ENCODE measurements at places on chromosomes 7 and 10.

GRCh38 chr10:78004215-78005026, 24.9 kb downstream of the POLR3A start:
- DNase-seq, result no peak

GRCh38 chr10:110686949-110687348, 42.8 kb downstream of the RBM20 start:
- DNase-seq, result no peak

DNA sequence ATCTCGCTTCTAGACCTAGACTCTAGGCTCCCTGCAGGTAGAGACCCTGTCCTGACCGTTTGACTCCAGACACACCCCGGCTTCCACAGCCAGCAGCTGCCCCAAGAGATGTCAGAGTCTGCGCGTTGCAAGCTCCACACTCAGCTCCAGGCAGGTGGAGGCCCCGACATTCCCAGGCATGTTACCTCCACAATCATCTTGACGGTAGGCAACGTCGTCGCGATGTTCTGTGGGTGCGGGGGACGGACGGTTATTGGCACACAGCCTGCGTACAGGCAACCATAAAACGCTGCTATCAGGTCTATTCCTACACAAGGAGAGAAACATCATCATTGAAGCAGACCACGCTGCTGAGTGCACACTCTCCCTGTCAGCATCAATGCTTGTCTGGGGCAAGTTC, 213.2 kb downstream of the ZMYND11 start:
- no peak for DNase-seq

DNA sequence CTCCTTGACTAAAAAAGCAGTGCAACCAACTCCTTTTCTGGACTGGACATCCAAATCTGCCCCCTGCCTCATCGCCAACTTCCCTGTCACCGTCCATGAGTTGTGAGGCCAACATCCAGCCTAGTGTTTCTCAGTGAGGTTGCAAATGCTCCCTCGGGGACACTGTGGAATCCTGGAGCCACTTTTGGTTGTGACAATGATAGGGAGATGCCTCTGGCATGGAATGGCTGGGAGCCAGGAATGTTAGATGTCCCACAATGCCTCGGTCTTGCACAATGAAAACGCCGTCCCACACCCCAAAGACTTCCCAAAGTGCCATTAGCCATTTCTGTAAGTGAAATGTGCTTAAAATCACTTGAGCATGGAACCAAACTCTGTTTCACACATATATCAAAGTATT, 105.2 kb downstream of the OSBPL3 start:
- DNase-seq, result no peak

- no peak for DNase-seq
Measured at GRCh38 chr10:5070648-5071410, 23.4 kb upstream of the AKR1C3 start.

GRCh38 chr7:69882269-69882668, 284.0 kb downstream of the AUTS2 start:
- no peak for DNase-seq

DNA sequence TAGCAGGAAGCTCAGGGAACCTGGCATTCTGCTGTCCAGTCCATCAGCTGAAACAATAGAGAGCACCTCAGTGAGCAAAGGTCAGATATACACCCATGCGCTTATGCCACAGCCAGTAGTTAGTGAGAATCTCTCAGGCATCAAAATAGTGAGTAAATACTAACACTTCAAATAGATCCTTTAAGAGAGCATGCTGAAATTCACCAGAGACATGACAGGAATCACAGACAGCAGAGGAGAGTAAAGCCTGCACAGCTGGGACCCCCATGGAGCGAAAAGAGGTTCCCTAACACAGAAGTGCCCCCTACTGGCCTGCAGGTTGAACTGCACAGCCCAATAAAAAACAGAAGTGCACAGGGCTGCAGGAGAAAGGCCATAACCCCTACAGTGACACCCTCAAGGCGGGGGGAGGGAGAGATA, 57.6 kb upstream of the ANTXRL start:
- DNase-seq, result peak; percentile 45

GRCh38 chr7:147658392-147658967, 932.1 kb upstream of the C7orf33 start:
- DNase-seq, result no peak

GRCh38 chr7:135224027-135224426, 9.6 kb upstream of the STRA8 start:
- DNase-seq, result no peak

- no peak for DNase-seq
Measured at GRCh38 chr10:113496111-113497109, 56.4 kb upstream of the HABP2 start.

Measured in germinal center (tissue), 1 donor.